ENCODE measurements at places on chromosomes 2 and 18. TPM values are rescaled to one million over a fixed set of nuclear protein-coding genes. Genes with fewer than 3 reads are reported as not detected.

DNA sequence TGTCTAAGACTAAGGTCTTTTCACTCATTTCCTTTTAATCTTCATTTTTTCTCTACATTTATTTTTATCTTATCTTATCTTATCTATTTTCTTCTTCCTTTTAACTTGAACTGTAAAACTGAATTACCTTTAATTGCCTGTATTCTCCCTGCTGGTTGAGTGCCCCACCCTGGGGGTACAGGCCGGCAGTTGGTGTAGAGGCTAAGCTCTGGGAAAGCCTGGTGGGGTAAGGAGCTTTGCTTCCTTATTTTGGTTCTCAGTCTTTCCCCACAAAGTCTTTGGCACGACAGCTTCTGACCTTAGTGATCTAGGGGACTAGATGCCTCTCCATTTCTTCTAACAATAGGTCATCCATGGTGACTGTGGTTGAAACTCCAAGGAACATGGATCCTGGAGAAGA lies 26.8 kb upstream of the HAAO start:
- H3K36me3 ChIP-seq, result no peaks in the 10 kb centered on the region
- no peaks in the 10 kb centered on the region for H3K4me1 ChIP-seq
- no peak overlapping the region for H3K4me3 ChIP-seq

DNA sequence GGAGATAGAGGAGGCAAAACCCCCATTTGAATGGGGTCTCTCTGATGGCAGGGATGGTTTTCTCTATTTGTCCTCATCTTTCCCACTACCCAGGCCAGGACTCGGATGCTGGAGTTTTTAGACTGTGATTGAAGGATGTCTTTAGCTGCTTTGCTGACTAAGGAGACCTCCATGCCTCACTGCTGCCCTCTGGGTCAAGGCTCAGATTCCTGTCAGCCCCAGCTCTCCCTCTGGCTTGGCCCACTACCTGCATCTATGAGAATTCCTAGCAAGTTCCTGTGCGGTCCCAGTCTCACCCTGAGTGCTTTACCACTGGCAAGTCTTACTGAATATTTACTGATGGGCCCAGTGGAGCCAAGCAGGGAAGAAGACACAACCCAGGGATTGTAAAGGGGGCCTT lies 184.0 kb downstream of the CELF4 start:
- no peaks in the 10 kb centered on the region for H3K27me3 ChIP-seq
- DNase-seq, result no peak
- H3K27ac ChIP-seq, result no peak overlapping the region
- H3K4me3 ChIP-seq, result no peak overlapping the region
- no peaks in the 10 kb centered on the region for H3K4me1 ChIP-seq
- no peaks in the 10 kb centered on the region for H3K36me3 ChIP-seq

DNA sequence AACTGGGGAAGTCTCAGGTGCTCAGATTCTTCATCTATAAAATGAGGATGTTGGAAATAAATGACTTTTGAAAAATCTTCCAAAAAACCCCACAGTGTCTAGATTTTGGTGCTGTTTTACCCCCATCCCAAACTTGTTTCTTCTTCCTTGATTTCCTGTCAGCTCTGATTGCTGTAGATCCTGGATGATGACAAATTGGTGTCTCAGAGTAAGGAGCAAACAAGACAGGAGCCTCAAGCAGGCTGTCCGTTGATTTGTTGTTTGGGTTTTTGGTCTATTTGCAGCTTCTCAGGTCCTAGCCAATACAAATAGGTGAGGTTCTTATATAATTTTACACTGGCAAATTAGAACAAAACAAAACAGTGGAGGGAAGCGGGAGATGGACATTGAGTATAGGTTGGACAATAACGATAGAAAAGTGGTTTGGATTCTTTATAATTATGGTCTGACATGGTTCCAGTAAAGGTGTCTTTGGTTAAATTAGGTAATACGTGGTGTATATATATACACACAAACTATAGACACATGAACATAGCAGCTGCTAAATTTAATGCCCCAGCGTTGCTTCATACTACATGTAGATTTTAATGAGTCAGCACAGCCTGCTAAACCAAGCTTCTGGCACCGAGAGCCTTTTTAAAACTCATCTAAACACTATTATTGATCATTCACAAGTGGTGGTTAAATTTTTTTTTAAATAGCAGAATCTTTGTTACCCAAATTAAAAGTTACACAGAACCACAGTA lies 142.5 kb downstream of the FMNL2 start:
- peaks cover 22% of the 10 kb centered on the region for H3K4me1 ChIP-seq
- H3K4me3 ChIP-seq, result no peak overlapping the region
- H3K27ac ChIP-seq, result no peak overlapping the region
- DNase-seq, result no peak
- no peaks in the 10 kb centered on the region for H3K27me3 ChIP-seq
- H3K36me3 ChIP-seq, result no peaks in the 10 kb centered on the region

DNA sequence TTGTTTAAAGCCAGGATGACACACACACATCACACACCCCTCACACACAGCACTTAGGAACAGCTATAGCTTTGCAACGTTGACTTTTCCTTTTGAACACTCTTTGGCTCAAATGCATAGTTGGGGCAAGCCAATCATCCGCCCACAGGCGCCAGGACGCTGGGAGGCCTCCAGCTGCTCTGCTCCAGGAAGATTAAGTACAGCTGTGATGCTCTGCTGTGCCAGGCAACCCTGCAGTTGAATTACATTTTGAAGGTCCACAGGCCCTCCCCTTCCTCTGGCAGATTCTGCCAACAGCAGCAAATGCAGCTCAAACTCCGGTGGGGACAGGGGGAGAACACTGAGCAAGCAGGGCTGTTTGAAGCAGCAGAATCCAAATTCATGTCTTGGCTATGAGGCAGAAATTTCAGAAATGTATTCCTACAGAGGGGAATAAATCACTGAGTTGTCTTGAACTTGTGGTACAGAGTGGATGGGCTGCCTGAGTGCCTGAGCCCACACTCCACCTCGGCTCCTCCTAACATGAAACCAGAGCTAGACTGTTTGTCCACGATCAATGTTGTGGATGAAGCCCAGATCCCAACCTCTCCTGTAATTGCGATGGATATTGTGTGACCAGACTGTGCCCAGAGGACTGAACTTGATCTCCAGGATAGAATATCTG lies 86.5 kb upstream of the PPP1CB start:
- peaks cover 28% of the 10 kb centered on the region for H3K4me1 ChIP-seq
- no peaks in the 10 kb centered on the region for H3K27me3 ChIP-seq
- peak; percentile 56 for DNase-seq
- no peak overlapping the region for H3K4me3 ChIP-seq

Gene RESP18
- total RNA-seq, result not detected

DNA sequence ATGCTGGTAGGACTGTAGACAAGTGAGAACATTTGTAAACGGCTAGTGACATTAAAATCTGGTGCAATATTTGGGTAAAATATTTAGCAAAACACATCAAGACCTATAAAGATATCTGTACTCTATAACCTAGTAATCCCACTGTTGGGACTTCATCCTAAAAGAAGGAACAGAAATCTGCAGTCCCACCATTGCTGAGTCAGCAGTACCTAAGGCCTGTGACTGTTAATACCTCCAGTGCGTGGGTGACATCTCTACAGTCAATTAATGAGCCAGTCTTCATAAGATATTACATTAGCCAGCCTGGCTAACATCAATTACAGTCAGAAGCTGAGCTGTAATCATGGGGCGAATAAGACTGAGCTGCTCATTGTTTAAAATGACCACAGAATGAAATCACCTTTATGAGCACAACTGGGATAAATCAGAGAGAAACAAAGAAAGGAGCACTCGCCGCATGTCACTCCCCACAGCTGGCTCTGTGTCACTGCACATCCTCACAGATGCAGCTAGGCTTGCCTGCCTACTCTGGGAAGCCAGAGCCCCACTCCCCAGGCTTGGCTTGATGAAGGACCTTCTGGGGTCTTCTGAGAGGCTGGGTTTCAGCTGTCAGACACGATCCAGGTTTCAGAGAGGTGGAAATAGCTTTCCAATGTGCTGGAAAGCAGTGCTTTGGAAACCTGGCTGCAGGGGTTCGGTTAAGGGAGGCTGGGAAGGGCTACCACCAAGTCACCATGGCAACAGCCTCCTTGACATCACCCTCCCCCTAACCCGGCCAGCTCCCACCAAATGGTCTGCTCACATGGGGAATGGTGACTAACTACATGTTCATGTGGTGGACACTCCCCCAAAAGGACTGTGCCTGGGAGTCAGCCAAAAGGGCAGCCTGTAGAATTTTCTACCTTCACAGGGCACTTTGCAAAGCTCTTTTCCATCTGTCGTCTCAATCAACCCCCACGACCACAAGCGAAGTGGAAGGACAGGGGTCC lies 145.0 kb downstream of the ZBTB7C start:
- no peaks in the 10 kb centered on the region for H3K36me3 ChIP-seq
- H3K27ac ChIP-seq, result no peak overlapping the region
- no peaks in the 10 kb centered on the region for H3K4me1 ChIP-seq
- DNase-seq, result no peak
- no peak overlapping the region for H3K4me3 ChIP-seq

DNA sequence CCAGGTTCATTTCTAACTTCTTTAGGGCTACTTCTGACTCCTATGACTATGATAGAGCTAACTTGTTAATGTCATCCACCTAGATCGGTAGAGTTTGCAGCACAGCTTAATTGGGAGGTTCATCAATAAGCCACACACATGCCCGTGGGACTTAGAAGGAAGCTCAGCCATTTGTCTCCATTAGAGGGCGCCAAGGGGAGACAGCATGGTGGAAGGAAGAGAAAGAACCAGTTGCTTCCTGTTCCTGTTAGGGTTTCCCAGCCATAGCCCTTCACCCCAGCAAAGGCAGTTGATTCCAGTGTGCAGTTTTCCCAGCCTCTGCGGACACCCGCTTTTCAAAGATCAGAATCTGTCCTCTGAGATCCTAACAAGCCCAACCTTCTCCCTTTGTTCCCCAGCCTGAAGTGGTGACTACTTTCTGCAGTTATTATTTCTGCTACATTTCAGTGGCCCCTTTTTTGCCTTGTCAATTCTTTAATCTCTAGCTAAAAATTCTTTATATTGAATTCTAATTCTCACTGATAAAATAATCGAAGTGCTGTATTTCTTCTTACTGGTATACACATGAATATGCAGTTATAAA lies 30.3 kb downstream of the MAIP1 start:
- no peak overlapping the region for H3K27ac ChIP-seq
- peak; percentile 55 for DNase-seq
- no peaks in the 10 kb centered on the region for H3K27me3 ChIP-seq
- H3K4me1 ChIP-seq, result no peaks in the 10 kb centered on the region
- H3K36me3 ChIP-seq, result no peaks in the 10 kb centered on the region
- H3K4me3 ChIP-seq, result no peak overlapping the region

- H3K4me3 ChIP-seq, result no peak overlapping the region
- H3K4me1 ChIP-seq, result no peaks in the 10 kb centered on the region
- no peaks in the 10 kb centered on the region for H3K27me3 ChIP-seq
- H3K36me3 ChIP-seq, result no peaks in the 10 kb centered on the region
- no peak for DNase-seq
- no peak overlapping the region for H3K27ac ChIP-seq
These were observed 237.9 kb downstream of the CCDC102B start for GRCh38 chr18:69035756-69036155.

Gene DNMT3A
- total RNA-seq, result 17.3 TPM

Gene ACMSD
- not detected for total RNA-seq

Gene PRSS56
- not detected for total RNA-seq

GRCh38 chr2:68588589-68588988 lies 54.8 kb upstream of the PROKR1 start:
- no peak overlapping the region for H3K4me3 ChIP-seq
- no peaks in the 10 kb centered on the region for H3K4me1 ChIP-seq
- no peak for DNase-seq
- no peaks in the 10 kb centered on the region for H3K36me3 ChIP-seq

GRCh38 chr2:38581193-38582147 lies 21.3 kb downstream of the HNRNPLL start:
- DNase-seq, result peak; percentile 55
- peaks cover 7% of the 10 kb centered on the region for H3K36me3 ChIP-seq
- H3K4me1 ChIP-seq, result peaks cover 3% of the 10 kb centered on the region
- H3K27me3 ChIP-seq, result no peaks in the 10 kb centered on the region
- no peak overlapping the region for H3K27ac ChIP-seq

- H3K4me3 ChIP-seq, result no peak overlapping the region
- H3K27ac ChIP-seq, result no peak overlapping the region
- H3K27me3 ChIP-seq, result no peaks in the 10 kb centered on the region
These were observed 61.4 kb downstream of the CCDC148 start for GRCh38 chr2:158395166-158395565.

Gene OR6B2
- total RNA-seq, result not detected

DNA sequence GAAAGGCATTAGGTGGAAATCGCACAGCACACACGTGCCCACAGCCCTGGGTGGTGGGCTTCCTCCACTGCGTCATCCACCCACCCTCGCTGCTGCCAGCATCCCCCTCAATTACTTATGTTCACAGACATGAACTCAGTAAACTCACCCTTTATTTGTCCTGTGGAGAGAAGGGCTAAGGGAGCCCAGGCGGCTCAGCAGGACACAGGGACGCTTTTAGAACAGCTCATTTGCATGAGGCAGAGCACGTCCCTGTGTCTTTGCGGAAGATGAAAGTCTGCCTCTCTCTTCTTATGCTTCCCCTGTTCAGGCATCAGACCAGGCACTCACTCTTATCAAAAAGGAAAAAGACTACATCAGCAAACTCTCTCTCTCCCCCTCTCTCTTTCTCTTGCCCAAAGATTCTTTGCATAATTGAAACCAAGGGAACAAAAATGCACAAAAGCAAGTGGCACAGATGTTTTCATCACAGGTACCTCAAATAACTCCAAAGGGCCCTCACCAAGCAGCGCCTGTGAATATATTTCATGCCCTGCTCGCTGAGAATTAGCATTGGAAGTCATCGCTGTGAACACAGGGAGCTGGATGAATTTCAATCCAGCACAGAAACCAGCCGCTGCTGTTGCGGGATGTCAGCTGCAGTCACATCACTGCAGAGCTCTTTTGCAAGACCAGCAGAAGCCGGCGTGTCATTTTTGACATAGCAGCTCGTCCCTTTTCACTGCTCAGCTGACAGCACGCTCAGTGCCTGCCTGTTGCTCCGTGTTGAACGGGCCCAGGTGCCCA lies 376.3 kb upstream of the MYT1L start:
- H3K27ac ChIP-seq, result no peak overlapping the region
- no peaks in the 10 kb centered on the region for H3K4me1 ChIP-seq
- no peak overlapping the region for H3K4me3 ChIP-seq
- no peak for DNase-seq
- H3K36me3 ChIP-seq, result no peaks in the 10 kb centered on the region

- H3K4me1 ChIP-seq, result no peaks in the 10 kb centered on the region
- H3K4me3 ChIP-seq, result no peak overlapping the region
- H3K36me3 ChIP-seq, result no peaks in the 10 kb centered on the region
- H3K27me3 ChIP-seq, result no peaks in the 10 kb centered on the region
- no peak overlapping the region for H3K27ac ChIP-seq
These were observed 2.7 kb downstream of the PPP1R1C start for GRCh38 chr2:181988154-181988924.

Gene TMEM182
- 3.3 TPM for total RNA-seq

Gene ALPI
- not detected for total RNA-seq

Gene M1AP
- 1.3 TPM for total RNA-seq

Measured in thyroid gland (tissue), 4 donors.